ENCODE measurements at places on chromosomes 5 and 9. TPM values are rescaled to one million over a fixed set of nuclear protein-coding genes. Genes with fewer than 3 reads are reported as not detected.

Gene INSL6
- not detected for total RNA-seq

Gene CNTFR
- total RNA-seq: 23.2 TPM

Gene SPINK13
- not detected for total RNA-seq

Gene FBP1
- 13.6 TPM for total RNA-seq

Gene PCDHGA12
- 12.1 TPM for total RNA-seq

Gene PRSS3
- not detected for total RNA-seq

Gene RRAGA
- 85.2 TPM for total RNA-seq

Gene AMBP
- total RNA-seq: not detected

Gene NUTM2F
- total RNA-seq: not detected

Gene PCDHB15
- total RNA-seq: 7.3 TPM

Gene BAAT
- not detected for total RNA-seq

Gene MELK
- 0.49 TPM for total RNA-seq

Gene RNF20
- total RNA-seq: 59.2 TPM

Gene HMMR
- total RNA-seq: 0.85 TPM

Gene TUT7
- total RNA-seq: 33.5 TPM

Gene GBGT1
- 23.2 TPM for total RNA-seq

Gene CCDC183
- total RNA-seq: 2.5 TPM

Gene PCDHGB3
- 9.7 TPM for total RNA-seq

Gene OR1Q1
- not detected for total RNA-seq

Gene TXNDC8
- not detected for total RNA-seq

Gene CDX1
- not detected for total RNA-seq

Gene SLC34A1
- not detected for total RNA-seq

Gene SLC6A7
- total RNA-seq: not detected

Gene APBA1
- 11.1 TPM for total RNA-seq

All from sciatic nerve (tissue), 2 donors.